Panc1 (cell line): ENCODE measurements at places on chromosomes 7 and 10. TPM values are rescaled to one million over a fixed set of nuclear protein-coding genes. Genes with fewer than 3 reads are reported as not detected.

Gene PFKP
- 232 TPM for total RNA-seq

GRCh38 chr7:134636008-134636449 is 10.6 kb upstream of the BPGM start:
- H3K4me1 ChIP-seq = no peaks in the 10 kb centered on the region
- no peak for DNase-seq
- H3K4me3 ChIP-seq = no peak overlapping the region
- no peaks in the 10 kb centered on the region for H3K36me3 ChIP-seq
- H3K27me3 ChIP-seq = no peaks in the 10 kb centered on the region; the same call in 1 of the 2 replicates
- no peak overlapping the region for H3K27ac ChIP-seq

DNA sequence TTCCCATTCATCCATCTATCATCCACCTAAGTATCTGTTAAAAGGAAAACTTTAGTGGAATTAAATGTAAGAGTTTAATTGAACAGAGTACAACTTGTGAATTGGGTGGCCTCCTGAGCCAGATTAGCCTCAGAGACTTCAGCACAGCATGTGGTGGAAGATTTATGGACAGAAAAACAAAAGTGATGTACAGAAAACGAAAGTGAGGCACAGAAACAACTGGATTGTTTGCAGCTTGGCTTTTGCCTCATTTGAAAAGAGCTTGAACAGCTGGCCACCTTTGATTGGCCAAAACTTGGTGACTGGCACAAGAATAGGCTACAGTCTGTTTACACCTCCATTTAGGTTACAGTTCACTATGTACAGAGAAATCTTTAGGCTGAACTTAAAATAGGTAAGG is 1463.4 kb upstream of the CELF2 start:
- no peak overlapping the region for H3K27ac ChIP-seq
- H3K27me3 ChIP-seq = no peaks in the 10 kb centered on the region
- H3K36me3 ChIP-seq = no peaks in the 10 kb centered on the region
- H3K4me3 ChIP-seq = no peak overlapping the region
- no peaks in the 10 kb centered on the region for H3K4me1 ChIP-seq

Gene MYL7
- not detected for total RNA-seq

- H3K27me3 ChIP-seq = no peaks in the 10 kb centered on the region; the same call in 1 of the 2 replicates
- 0 out of 2 replicates have a peak, but pooled peaks cover 4% of the 10 kb centered on the region for H3K4me1 ChIP-seq
- H3K4me3 ChIP-seq = no peak overlapping the region
These were observed 61.9 kb downstream of the RGS10 start for GRCh38 chr10:119480667-119481066.
